ENCODE measurements at places on chromosomes 11 and 22.

DNA sequence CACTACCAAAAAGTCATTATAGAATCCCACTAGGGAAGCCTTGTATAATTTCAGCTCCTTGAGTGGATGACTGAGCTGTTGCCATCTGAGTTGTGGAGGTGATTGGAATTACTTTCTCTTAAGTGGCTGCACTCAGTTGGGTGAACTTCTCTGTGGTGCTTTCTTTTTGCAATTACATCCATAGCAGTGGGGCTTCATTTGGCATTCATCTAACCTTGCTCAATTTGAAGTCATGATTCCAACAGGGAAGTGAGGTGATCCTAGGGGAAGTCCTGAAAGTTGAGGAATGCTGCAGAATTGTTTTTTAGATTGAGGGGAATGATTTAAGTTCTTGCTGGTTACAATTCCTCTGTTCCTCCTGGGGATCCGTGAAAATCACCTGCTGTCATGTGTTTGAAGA, 39.6 kb downstream of the ARHGAP42 start:
- DNase-seq = no peak

- DNase-seq = peak; percentile 95
Observed at GRCh38 chr11:111939836-111940604, 2.9 kb downstream of the DIXDC1 start.

DNA sequence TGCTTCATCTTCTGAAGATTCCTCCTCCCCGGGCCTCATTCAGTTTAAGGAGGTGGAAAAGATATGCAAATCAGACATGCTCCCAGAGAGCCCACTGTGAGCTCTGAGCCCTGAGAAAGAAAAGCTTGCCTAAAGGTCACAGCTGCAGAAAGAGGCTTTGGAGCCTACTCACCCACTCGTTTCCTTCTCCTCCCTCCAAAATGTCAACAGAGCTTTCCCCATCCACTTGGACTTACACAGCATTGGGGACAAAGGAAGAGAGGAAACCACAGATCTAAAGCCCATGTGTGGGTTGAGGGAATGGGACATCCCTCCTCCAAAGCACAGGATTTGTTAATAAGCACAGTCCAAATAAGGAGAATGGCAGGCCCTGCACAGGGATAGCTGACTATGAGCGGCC, 158.4 kb downstream of the ETS1 start:
- no peak for DNase-seq

DNA sequence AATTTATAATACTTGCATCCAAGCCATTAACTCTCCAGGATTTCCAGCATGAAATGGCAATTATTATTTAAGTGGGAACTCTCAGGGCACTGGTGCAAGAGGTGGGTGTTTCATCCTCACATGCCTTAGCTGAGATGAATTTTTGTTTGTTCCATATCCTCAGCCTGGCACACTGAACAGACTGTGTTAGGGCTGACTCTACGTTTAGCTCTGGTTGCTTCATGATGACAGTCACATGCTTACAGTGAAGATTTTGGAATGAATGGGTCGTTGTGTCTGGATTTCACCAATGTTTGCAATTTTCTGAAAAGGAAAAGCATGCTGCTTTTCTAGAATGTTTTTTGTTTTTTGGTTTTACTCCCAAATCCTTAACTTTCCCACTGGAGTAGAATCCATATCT, 246.6 kb downstream of the INSC start:
- no peak for DNase-seq

DNA sequence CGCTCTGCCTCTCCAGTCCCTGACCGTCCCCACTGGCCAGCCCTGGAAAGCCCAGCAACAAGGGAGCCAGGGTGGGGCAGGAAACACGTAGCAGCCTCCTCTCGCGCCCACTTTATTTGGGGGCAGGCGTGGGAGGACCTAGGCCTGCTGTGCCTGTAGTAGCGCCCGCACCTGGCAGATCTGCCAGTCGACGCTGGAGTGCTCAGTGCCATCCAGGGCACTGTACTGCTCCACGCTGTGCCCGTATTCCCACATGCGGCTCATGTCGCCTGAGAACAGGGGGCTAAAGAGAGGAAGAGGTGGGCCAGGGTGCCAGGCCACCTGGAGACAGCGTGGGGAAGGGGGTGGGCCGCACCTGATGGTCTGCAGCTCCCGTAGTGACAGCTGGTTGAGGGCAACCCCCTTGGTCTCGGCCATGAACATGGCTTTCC, 17.0 kb upstream of the DRICH1 start:
- no peak for DNase-seq

DNA sequence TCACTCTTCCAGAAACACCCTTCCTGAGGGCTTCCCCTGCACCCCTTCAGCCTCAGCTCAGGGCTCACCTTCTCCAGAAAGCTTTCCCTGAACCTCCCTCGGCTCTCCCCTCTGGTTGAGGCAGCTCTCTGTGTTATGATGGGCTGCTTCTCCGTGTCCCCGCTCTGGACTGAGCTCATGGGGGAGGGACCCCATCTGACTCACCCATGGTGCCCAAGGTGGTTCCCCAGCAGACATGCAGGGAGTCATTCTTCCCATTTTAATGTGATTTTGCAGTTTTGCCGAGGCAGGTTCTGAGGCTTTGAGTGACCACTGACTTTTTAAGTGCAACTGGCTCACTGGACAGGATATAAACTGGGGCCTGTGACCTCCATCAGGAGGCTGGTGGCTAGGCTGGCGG, 495.1 kb downstream of the TBC1D22A start:
- DNase-seq = no peak

GRCh38 chr11:82843057-82843795, 57.0 kb downstream of the PRCP start:
- DNase-seq = no peak

- no peak for DNase-seq
Observed at GRCh38 chr11:98630736-98631135, 390.0 kb upstream of the CNTN5 start.

DNA sequence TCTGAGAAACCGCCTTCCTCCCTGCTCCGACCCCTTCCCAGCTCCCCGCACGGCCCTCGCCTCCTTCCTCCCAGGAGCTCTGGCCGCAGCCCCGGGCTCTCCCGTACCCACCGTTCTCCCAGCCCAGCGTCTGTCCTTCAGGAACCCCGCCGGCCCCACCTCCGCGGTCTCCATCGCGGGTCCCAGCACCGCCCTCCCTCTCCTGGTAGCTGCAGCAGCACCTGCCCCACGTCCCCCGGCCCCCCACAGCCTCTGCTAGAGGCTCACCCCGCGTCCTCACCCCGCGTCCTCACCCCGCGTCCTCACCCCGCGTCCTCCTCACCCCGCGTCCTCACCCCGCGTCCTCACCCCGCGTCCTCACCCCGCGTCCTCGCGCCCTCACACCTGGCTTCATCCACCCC, 85.9 kb downstream of the WNT7B start:
- no peak for DNase-seq

DNA sequence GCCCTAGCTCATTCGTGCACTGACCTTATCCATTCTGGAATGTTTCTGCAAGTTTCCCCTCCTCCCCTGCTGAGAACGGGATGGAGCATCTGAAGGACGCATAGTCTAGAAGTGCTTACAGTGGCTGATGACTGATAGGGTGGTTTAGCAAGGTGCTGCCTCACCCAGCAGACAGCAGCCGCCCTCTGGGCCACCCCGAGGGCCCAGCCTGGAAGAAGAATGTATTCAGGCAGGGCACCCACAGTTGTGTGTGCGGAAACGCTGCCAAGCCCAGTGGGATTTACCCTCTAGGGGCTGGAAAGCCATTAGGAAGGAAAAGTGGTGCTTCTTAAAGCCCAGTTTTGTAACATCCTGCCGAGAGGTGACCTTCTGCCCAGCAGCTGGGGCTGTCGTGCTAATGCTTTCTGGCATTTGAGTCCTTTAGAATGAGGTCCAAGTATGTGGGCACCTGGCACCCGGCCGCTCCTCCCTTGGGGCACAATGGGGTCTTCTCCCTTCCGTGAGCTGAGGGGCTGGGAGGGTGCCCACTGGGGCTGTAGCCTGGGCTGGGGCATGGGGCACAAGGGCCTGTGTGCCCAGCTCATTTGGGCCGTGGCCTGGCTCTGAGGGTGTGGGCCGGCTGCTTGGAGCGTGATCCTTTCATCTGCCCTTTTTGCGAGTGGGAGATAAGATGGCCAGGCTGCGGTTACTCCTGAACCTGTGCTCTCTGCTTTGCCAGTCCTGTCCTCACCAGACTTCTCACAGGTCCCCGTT, 14.4 kb downstream of the FBLN1 start:
- DNase-seq = peak; percentile 83

GRCh38 chr11:15027011-15027410, 46.4 kb upstream of the CALCB start:
- no peak for DNase-seq

DNA sequence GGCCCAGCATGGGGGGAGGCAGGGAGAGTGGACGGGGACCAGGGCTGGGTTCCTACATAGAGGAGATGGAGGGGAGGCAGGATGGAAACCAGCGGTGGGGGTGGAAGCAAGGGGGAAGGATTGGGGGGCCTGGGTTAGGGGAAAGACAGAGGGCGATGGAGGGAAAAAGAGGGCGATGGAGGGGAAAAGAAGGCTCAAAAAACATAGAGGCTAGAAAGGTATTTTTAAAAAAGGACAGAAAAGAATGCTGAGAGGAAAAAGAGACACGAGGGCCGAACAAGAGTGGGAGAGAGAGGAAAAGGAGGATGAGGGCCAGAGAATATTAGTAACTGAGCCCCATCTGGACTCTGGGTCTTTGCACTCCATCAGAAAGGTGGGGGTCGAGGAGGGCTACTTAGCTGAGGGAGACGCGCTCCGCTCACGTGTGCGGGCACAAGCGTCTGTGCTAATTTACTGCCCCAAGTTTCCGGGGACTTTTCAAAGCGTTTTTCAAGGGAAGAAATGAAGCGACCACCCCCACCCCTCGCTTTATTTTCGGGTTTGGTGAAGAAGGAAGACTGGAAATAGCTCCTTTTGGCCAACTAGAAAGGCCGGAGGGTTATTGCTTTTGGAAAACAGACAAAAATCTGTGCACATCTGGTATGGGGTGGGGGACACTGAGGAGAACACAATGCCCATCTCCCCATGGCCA, 14.5 kb downstream of the PAX6 start:
- DNase-seq = no peak

GRCh38 chr22:39426380-39427043, 26.9 kb downstream of the TAB1 start:
- DNase-seq = no peak

GRCh38 chr11:129394709-129395108, 19.1 kb downstream of the BARX2 start:
- no peak for DNase-seq

- no peak for DNase-seq
Observed at GRCh38 chr11:130940706-130941105, 24.4 kb upstream of the SNX19 start.

Measured in astrocyte (in vitro differentiated cells and primary cell).